NCI-H2029 treated with DMSO at 0.1 percent for 48 hours (cell line): ENCODE measurements at places on chromosomes 12 and 14.
A peak's percentile ranks its signal among the peaks of the same experiment; 100 is the strongest.

DNA sequence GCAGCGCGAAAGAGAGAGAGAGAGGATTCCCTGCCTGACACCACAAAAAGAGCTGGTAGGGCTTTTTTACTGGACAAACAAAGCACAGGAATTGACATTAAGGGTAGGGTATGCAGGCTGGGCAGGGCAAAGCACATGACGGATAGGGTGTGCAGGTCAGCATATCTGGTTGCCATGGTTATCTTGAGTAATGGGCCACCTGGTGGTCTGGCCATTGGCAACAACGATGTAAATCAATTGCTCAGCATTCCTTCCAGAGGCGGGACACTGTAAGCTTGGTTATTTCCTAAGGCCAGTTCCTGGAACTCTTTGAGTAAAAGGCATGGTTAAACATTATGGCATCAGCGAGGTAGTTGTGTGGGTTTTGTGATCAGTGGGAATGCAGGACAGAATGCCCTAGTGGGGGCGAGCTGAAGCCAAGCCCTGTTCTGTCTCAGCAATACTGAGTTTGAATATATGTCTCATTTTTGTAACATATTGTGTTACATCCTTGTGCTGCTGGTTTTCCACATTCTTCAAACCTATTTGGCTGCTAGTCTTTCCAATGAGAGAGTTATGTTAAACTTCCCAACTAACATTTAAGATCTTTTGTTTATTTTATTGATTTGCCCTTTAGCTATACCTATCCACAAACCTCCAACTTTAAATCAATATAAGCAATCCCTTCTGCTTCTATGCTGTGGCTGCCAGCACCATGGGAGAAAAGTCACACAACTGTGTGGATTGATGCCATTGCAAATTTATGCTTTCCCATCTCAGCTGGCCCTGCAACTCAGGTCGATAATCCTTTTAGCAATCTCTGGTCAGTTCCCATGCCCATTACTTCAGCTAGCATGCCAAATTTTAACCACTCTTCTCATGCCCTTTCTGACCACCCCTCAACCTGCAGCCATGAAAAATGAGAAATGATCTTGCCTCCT lies 396.7 kb upstream of the PDE3A start:
- no peak for DNase-seq

GRCh38 chr12:27602516-27602915 lies 78.5 kb downstream of the PPFIBP1 start:
- no peak for DNase-seq

- peak; percentile 88 for DNase-seq
Observed at GRCh38 chr12:6890789-6891645, 13.6 kb upstream of the LRRC23 start.

- no peak for DNase-seq
Observed at GRCh38 chr12:77610446-77610845, 220.2 kb upstream of the NAV3 start.

GRCh38 chr12:42725809-42726208 lies 136.3 kb upstream of the PRICKLE1 start:
- no peak for DNase-seq

GRCh38 chr12:53602176-53602864 lies 23.9 kb downstream of the ATF7 start:
- no peak for DNase-seq

DNA sequence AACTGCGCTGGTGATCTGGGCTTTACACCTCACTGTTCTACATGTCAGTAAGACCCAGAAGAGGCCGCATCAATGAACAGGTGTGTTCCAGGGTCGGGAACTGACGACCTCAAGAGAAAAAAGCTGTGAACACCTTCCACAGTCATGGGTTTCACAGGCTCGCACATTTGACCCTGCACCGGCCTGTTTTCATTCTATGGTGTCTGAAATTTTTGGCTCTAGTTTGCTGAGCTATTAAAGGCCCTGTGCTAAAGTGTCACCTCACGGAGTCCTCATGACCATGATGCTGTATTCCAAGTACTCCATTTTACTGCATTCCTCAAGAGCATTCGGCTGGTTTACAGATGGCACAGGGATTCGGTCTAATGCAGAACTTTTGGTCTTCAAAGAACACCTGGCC lies 78.9 kb downstream of the KDM2B start:
- DNase-seq = no peak

GRCh38 chr12:27619308-27619707 lies 76.9 kb upstream of the REP15 start:
- no peak for DNase-seq

DNA sequence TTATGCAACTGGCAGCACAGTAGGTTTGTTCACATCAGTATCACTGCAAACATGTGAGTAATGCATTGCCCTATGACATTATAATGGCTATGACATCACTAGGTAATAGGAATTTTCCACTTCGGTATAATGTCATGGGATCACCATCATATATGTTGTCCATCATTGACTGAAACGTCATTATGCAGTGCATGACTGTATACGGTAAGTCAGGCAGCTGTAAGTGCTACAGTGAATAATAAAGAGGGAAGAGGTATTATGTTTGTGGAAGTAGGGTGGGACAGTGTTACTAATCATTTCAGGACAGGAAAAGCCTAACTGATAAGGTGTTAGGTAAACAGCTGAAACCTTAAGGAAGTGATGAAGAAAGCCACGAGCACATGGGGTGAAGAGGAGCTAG lies 68.1 kb downstream of the ANO4 start:
- DNase-seq = no peak

- DNase-seq = no peak
Observed at GRCh38 chr12:54991991-54992375, 7.4 kb upstream of the TESPA1 start.

- DNase-seq = no peak
Observed at GRCh38 chr12:125111403-125111802, 46.2 kb downstream of the AACS start.

DNA sequence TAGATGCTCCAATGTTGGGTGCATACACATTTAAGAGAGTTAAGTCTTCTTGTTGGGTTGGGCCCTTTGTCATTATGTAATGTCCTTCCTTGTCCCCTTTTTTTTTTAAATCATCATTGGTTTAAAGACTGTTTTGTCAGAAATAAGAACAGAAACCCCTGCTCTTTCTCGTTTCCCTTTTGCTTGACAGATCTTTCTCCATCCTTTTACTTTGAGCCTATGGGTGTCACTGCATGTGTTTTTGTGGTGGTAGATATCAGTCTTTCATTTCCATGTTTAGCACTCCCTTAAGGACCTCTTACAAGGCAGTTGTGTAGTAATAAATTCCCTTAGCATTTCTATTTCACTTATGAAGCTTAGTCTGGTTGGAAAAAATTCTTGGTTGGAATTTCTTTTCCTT lies 47.4 kb downstream of the RTN1 start:
- DNase-seq = no peak

- no peak for DNase-seq
Observed at GRCh38 chr12:51687614-51688013, 96.6 kb downstream of the SCN8A start.

GRCh38 chr12:108194585-108194984 lies 65.5 kb downstream of the WSCD2 start:
- no peak for DNase-seq

GRCh38 chr12:46214668-46215436 lies 54.0 kb downstream of the SLC38A1 start:
- DNase-seq = no peak

DNA sequence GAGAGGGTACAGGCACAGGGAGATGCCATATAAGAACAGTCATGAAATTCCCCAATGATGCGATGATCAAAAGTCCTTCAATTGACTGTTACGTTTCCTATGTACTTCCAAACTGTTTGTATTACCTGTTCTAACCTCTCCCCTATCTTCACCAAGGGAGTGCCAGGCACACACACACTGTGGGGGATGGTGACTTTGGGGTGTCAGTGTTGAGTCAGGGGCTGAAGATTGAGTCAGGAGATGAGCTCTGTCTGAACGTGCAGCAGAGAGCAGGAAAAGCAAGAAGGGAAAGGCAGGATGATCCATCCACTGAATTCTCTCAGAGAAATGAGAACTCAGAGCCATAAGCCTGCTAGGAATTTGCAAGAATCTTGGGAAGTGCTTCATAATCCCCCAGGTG lies 153.4 kb downstream of the EFCAB11 start:
- DNase-seq = no peak

DNA sequence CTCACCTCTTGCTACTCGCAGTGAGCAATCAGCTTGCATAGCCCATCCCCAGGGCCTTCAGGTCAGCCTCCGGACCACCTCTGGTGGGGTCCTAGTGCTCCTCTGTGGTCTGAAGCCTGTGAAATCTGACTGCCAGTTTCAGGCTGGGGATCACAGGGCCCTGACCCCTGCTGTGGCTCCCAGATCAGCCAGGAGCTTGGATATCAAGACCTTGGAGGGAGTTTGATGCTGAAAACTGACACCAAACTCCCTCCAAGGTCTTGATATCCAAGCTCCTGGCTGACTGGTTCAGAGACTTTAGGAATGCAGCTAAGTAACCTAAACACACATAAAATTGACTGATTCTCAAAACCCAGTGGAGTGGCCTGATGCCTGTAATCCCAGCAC lies 19.8 kb upstream of the DHRS4 start:
- DNase-seq = no peak

GRCh38 chr14:62181591-62181990 lies 419.4 kb downstream of the SNAPC1 start:
- no peak for DNase-seq

GRCh38 chr12:40001406-40001805 lies 104.5 kb downstream of the SLC2A13 start:
- no peak for DNase-seq

DNA sequence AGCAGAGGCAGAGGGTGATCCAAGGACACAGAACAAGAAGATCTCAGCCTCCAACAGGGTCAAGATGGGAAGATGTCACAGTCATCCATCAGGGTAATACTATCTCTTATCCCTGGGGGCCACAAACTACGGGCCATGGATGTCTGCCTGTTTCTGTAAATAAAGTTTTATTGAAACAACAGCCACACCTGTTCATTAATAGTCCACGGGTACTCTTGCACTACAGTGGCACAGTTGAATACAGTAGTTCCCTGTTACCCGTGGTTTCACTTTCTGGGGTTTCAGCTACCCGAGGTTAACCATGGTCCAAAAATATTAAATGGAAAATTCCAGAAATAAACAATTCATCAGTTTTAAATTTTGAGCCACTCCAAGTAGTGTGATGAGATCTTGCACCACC lies 65.9 kb downstream of the BCL11B start:
- no peak for DNase-seq

- DNase-seq = no peak
Observed at GRCh38 chr12:58750484-58750883, 169.8 kb downstream of the LRIG3 start.

DNA sequence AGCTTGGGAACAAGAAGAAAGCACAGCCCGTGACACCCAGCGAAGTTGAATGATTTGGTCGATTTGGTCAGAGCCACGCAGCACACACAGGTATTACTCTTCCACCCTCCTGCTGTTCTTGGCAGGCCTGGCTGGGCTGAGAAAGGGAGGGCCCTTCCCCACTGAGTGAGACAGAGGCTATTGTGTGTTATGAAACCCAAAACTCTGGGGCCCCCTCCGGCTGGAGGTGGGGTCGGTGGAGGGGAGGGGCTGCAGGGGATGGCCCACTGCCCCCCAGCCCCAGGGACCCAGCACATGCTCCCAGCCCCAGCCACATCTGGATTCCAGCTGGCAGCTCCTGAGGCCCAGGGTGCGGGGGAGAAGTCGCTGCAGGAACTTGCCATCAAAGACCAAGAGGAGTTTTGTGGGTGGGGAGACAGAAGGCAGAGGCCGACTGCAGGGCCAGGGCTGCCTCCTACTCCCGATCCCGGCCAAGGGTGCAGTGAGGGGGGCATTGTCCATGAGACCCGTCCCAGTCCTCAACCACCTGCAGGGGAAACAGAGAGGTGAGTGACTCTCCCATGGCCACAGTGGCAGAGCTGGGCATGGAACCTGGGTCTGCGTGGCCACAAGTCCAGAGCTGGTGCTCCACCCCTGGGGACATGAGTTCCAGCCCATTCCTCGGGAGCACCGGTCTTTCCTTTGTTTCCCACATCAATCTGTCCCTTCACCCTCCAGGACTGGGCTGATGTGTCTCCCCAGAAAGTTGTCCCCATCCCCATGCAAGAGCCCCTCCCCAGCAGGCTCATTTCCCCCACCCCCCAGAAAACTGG lies 8.7 kb downstream of the TMEM119 start:
- DNase-seq = no peak

DNA sequence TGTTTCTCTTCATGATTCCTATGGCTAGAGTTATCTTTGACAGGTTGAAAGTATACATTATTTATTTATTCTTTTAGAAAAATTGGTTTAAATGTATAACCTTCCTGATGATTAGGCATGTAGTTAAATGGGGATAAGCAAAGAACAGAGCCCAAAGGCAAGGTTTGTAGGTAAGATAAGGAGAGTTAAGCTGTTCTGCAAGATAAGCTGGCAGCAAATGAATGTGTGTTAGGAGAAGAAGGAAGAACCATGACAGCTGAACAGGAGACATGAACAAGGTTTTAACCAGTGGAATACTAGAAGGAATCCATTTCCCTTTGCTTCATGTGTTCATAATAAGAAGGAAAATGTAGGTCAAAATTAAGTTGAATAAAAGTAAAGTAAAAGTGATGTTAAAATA lies 1330.1 kb upstream of the USP15 start:
- no peak for DNase-seq

- DNase-seq = no peak
Observed at GRCh38 chr12:58296863-58297262, 355.5 kb downstream of the ATP23 start.

- no peak for DNase-seq
Observed at GRCh38 chr12:131555197-131555846, 155.6 kb upstream of the SFSWAP start.

DNA sequence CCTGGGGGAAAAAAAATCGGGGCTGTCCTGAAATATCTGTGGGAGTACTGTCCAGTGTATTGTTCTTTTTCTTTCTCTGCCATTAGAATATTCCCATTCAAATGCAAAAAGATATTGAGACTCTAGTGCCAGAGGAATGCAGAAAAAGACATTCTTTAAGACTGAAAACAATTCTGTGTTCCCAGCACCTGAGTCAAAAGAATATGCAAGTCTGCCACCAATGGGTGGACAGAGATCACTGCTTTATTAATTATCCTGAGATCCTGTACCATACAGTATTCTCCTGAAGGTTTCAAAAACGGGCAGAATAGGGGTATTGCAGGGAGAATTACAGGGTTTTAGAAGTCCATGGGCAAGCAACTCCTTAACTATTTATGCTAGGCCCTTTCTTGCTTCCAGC lies 361.8 kb downstream of the C12orf50 start:
- no peak for DNase-seq

DNA sequence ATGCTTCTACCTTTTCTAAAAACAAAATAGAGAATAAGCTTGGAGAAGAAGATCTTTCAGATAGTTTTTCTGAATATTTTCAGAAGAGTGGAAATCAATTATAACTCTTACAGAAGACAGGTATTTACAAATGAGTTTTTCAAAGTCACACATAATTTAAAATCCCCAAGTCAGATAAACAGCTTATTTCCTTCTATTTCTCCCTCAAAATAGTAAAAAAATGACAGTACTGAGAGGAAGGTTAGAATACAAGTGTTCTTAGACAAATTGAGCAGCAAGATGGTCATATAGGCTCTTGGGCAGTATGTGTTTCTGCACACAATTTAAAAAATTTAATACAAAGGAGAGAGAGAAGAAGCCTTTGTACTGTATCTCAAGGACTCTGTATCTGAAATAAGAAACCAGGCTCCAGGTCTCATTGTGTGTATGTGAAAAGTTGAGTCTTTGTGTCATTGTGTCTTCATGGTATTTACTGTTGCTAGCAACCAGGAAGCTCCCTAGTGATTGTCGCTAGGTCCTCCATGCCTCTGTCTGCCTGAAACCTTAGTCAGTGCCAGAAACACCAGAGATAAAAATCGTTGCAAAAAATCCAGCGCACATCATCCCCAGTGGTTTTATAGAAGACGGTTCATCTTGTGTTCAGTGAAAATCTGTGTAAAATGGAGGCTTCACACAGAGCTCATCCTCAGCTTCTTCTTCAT lies 12.9 kb upstream of the TUBA1A start:
- DNase-seq = peak; percentile 90
